Cerebellar nuclear complex (tissue), 1 donor: ENCODE measurements at places on chromosomes 6 and 20.

- DNase-seq: no peak
Observed at GRCh38 chr20:52864916-52865605, 107.1 kb upstream of the TSHZ2 start.

DNA sequence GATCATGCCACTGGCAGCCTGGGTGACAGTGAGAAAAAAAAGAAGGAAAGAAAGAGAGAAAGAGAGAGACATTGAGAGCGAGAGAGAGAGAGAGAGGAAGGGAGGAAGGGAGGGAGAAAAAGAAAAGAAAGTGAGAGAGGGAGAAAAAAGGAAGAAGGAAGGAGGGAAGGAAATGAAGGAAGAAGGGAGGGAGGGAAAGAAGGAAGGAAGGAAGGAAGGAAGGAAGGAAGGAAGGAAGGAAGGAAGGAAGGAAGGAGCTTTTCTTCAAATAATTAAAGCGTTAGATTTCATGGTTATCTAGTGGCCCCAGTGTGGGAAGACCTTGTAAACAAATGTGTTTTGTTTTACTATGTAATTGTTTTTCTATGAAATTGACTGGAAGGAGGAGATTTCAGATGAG lies 170.8 kb downstream of the SYNDIG1 start:
- no peak for DNase-seq

- no peak for DNase-seq
Observed at GRCh38 chr6:150004101-150004782, 21.1 kb downstream of the RAET1L start.

GRCh38 chr6:38650207-38650752 lies 10.6 kb upstream of the BTBD9 start:
- no peak for DNase-seq

DNA sequence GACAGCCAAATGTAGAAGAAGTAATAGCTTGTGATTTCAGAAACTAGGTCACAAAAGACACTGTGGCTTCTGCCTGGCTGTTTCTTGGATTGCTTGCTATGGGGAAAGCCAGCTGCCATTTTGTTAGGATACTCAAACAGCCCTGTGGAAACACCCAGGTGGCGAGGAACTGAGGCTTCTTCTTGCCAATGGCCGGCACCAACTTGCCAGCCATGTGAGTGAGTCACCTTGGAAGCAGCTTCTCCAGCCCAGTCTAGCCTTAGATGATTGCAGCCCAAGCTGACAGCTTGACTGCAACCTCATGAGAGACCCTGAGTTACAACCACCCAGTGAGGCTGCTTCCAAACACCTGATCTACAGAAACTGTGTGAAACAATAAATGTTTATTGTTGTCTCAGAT lies 11.9 kb upstream of the KIAA1755 start:
- no peak for DNase-seq

DNA sequence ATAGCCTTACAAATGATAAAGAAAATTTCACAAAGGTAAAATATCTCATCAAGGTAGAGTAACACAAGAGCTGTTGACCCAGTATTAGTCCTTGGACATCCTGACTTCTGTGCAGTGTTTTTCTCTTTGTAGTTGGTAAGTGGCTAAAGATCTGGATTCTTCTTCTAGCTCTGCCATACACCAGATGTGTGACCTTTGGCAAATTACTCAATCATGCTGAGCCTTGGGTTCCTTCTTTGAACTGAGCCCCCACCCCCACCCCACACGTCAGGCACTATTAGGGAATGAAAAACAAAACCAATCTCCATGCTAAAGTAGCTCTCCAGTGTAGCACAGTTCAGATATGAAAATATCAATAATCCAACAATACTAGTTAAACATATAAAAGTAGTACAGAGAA lies 15.1 kb upstream of the TRIM39 start:
- no peak for DNase-seq

DNA sequence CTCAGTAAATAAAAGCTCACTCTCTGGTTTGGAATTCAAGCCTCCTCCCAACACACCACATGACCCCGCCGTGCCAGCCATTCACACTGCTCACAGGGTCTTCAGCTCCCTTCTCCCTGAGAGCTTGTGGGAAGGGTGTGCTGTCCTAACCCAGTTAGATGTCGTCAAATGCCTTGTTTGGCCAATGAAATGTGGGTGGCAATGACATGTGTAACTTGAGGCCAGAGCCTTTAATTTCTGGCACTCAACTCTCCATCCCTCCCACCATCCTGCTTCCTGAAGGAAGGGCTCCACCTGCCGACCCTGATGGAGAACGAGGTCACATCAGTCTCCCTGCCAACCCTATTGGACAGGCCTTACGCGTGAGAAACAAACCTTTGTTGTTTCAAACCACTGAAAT lies 224.5 kb upstream of the AGPAT4 start:
- no peak for DNase-seq

- no peak for DNase-seq
Observed at GRCh38 chr6:12190252-12190651, 99.9 kb upstream of the EDN1 start.

DNA sequence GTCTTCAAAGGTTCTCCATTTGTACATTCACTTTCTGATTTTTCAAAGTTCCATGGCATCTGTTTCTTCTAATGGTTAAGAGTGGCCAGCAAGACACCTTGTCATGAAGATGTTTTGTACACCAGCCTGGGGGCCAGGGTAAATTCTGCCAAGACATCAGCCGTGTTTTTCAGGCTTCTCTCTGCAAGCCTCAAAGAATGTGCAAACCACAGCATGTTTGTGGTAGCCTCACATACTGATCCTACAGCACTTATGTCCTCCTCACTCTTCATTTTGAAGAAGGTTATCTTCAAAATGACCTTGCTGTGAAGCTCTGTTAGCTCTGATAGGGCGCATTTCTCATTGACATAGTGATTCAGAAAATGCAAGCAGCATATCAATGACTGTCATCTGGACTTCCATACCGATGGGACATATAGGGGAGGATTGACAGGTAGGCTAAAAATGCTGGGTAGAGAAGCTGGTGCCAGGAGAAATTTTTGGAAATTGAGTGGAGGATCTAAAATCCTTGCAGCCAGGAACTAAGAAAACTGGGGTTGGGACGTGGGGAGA lies 59.3 kb upstream of the SPTLC3 start:
- no peak for DNase-seq

DNA sequence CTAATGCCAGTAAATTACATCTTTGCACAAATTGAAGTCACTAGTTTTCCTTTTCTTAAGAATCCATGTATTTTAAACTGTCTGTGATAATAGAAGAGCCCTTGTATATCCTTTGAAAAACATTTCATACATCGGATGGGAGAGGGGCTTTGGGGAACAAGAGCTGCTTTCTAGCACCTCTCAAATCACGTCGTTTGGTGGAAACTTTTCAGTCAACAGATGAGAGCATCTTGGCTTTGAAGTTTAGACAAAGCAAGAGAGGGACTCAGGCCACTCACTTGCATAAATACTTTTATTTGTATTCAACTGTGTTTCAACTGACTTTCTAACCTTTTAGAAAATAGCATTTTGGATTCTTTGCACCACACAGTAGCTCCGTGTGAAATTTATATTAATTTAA lies 502.3 kb upstream of the IMPG1 start:
- no peak for DNase-seq

DNA sequence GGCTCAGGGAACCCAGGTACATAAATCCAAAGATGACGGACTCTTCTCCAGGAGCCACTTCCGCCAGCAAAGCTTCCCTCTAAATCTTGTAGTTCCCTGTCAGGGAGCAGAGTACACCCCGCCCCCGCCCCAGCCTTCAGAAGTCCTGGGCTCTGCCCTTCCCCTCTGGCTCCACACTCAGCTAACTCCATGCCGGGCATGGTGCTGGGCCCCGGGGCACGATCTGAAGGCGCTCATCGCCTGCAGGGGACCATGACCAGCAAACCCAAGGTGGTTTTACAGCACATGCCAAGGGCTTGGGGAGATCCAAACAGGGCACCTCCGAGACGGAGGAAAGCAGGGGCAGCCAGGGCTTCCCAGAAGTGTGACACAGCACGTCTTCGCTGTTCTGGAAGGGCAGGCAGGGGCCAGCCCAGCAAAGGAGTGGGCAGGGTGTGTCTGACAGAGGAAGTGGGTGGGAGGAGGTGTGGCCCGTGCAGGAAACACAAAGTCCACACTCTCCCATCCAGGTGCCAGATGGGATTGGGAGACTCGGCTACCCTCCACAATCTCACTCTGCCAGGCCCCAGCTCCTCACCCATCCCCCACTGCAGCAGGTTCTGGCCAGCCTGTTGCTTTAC lies 41.6 kb upstream of the SLC22A2 start:
- DNase-seq: no peak

DNA sequence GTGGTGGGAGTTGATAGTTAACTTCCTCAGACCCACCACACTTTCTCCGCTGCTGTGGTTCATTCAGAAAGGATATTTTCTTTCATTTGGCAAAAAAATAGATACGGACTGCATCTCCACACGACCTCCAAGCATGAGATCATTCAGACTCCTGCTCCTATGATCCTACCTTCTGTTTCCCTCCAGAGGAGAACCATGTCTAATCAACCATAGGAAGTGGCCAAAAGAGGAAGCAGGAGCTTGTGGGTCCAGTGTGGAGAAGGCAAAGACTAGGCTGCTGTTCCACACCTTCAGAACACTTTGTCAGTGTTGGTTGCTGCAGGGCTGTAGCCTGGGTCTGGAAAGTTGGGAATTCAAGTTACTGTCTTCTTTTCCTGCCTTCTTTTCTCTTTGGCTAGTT lies 10.6 kb upstream of the KIF13A start:
- DNase-seq: no peak
